ENCODE measurements at places on chromosomes 16 and 17. TPM values are rescaled to one million over a fixed set of nuclear protein-coding genes. Genes with fewer than 3 reads are reported as not detected.
A peak's percentile ranks its signal among the peaks of the same experiment; 100 is the strongest.

The CNTNAP1 gene
- 0.73 TPM for polyA plus RNA-seq

The CYBA gene
- polyA plus RNA-seq, result 2,787 TPM

The NPIPA7 gene
- polyA plus RNA-seq, result 1.0 TPM

DNA sequence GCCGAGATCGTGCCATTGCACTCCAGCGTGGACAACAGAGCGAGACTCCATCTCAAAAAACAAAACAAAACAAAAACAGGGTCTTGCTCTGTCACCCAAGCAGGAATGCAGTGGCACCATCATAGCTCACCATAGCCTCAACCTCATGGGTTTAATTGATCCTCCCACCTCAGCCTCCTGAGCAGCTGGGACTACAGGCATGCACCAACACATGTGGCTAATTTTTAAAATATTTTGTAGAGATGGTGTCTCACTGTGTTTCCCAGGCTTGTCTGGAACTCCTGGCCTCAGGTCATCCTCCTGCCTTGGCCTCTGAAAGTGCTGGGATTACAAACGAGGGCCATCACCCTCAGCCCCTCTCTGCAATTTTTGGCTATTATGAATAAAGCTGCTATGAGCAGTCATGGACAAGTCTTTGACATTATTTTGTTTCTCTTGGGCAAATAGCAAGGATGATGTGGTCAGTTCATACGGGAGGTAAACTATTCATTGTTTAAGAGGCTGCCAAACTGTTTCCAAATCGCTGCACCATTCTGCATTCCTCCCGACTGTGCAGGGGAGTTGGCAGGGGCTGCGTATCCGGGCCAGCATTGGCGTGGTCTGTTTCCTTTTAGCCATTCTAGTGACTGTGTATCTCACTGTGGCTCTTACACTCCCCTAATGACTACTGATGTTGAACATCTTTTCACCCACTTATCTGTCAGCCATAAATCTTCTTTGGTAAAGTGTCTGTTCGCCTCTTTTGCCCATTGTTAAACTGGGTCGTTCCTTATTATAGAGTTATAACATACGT, 21.1 kb downstream of the EIF4A3 start:
- no peak for DNase-seq

GRCh38 chr16:27169511-27170071, 33.7 kb upstream of the KDM8 start:
- DNase-seq, result peak; percentile 63

DNA sequence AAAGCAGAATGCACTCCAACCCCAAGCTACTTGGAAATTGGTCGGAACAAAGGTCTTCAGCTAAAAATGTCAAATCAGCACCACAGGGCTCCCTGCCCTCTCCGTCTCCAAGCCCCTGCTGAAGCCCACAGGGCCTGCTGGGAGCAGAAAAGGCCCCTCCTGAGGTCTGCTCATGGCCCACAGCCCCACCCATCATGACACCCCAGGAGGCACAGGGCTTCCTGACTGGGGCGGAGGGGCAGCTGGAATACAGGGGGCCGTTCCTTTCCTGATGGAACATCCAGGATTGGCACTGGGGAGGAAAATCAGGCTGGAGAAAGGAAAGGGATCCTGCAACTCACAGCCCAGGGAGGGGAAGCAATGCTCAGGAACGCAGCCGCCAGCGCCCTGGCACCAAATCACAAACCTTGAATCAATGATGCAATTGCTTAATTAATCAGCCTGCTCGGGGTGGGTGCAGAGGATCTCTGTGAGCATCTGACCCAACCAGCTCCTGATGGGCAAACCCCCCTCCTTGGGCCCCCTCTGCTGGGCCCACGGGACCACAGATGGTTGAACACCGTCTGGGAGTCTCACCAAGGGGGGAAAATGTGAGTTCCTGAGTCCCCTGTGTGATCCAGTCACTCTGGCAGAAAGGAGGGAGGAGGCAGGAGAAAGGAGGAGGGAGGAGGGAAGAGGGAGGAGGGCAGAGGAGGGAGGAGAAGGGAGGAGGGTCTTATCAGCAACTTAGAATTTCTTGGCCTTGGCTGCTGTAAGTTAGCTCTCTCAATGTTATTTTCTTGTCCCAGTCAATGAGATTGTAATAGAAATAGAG, 155.5 kb downstream of the ZNF423 start:
- no peak for DNase-seq

GRCh38 chr17:7041607-7042500, 2.0 kb downstream of the SLC16A11 start:
- DNase-seq, result peak; percentile 54

- peak; percentile 54 for DNase-seq
These were observed 7.0 kb upstream of the C1QTNF8 start for GRCh38 chr16:1102921-1103635.

GRCh38 chr17:39011907-39012468, 44.8 kb upstream of the FBXO47 start:
- no peak for DNase-seq

- DNase-seq, result no peak
These were observed 64.2 kb downstream of the CREBBP start for GRCh38 chr16:3816326-3816725.

Measured in immature natural killer cell (primary cell).